ENCODE measurements at places on chromosomes 2 and 18. TPM values are rescaled to one million over a fixed set of nuclear protein-coding genes. Genes with fewer than 3 reads are reported as not detected.
A peak's percentile ranks its signal among the peaks of the same experiment; 100 is the strongest.

GRCh38 chr2:153072813-153073212 lies 354.4 kb downstream of the ARL6IP6 start:
- no peak for DNase-seq

DNA sequence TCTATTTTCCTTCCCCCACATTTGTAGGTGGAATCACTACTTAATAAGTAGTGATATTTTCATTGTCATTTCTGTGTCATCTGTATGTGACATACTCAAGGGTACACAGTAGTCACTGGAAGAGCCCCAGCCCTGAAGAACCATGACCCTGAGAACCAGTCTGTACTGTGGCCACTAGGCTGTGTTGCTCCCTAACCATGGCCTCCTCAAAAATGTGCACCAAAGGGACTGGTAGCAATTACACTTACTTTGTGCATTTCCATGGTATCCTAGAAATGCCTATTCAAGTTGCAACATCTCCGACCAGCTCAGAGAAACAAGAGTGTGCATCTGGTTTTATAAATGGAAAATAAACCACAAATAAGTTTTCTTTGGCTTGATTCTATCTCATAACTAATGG lies 155.1 kb downstream of the DOCK10 start:
- DNase-seq: no peak

- no peak for DNase-seq
Observed at GRCh38 chr2:102052365-102052764, 60.6 kb downstream of the IL1R2 start.

GRCh38 chr2:241541564-241542277 lies 16.8 kb upstream of the BOK start:
- no peak for DNase-seq

GRCh38 chr2:71503837-71504236 lies 50.5 kb downstream of the DYSF start:
- DNase-seq: peak; percentile 67

DNA sequence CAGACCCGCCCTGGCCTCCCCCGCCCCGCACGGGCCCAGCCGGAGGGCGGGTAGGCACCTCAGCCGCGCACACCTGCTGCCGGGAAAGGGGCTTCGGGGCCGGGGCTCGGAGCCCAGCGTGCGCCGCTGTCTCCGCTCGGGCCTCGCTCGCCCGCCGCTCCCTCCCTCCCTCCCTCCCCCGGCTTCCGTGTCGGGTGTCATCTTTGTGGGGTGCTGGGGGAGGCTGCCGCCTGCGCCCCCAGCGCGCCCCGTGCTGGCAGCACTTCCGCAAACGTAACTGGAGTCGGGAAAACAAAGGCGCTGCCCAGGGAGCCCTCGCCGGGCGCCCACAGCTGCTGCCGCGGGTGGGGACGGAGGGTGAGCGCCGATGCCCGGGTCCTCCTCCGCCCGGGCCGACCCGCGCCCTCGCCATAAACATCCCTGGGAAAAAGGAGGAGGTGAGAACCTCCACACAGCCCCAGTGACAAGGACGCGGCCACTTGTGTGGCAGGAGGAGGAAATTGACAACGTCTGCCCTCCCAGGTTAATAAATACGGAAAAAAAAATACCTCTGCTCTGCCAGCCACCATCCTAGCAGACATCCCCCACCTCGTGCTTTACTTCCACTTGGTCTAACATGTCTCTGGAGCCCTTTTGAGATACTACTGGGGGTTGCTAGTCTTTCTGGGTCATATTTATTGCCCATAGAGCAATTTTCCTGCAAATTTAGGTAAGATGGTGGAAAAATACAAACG lies 550 bp downstream of the MFSD6 start:
- peak; percentile 63 for DNase-seq

ECEL1 gene
- total RNA-seq: not detected

- DNase-seq: no peak
Observed at GRCh38 chr2:194205568-194206227, 1451.3 kb upstream of the SLC39A10 start.

COBLL1 gene
- 12.1 TPM for total RNA-seq

Measured in Right ventricle myocardium superior (tissue), 1 donor.